ENCODE measurements at places on chromosomes 13 and 19.
A peak's percentile ranks its signal among the peaks of the same experiment; 100 is the strongest.

DNA sequence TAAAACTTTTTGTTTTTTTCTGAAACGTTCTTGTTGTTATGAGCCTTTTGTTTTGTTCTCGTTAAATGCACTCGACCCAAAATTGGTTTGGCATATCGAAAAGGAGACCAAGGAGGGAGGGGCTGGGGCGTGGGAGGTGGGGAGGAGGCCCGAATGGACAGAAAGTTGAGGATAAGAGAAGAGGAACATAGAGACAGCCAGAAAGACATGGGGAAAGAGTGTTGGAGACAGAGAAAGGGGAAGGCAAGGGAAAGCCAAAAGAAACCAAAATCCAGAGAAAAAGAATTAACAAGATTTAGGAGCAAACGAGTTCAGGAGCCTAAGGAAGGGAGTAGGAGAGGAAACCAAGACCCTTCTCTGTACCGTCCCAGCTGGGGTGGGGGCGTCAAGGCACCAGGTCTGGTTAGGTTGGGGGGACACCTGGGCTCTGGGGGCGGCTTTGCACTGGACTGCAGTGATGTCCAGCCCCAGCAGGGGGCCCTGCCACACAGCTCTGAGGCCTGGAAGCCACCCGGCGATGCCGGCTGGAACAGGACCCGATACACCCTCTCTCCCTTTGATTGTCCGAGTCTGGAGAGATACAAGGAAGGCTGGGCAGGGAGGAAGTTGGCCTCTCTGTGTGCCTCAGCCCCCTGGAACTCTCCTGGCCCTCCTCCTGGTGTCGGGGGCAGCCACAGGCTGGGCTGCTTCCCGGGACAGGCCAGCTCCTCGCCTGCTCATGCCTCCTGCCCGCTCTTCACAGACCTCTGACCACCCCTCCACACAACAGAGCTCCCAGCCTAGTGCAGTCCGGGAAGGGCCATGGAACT is 11.6 kb upstream of the ASF1B start:
- peak; percentile 53 for DNase-seq

DNA sequence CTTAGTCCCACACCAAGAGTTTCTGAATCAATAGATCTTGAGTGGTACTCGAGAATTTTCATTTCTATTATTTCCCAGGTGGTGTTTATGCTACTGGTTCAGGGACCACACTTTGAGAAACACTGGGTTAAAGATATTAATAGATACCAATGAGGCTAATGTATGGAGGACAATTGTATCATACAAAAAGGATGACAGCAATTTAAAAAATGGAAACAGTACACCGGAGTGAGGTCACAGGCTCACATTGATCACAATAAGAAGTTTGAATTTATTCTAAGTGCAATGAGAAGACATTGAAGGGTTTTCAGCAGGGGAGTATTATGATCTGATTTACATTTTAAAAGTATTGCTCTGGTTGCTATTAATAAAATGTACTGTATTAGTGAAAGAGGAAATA is 488.3 kb downstream of the PCDH17 start:
- no peak for DNase-seq

- no peak for DNase-seq
Observed at GRCh38 chr13:98787996-98788395, 35.5 kb upstream of the SLC15A1 start.

- DNase-seq = no peak
Observed at GRCh38 chr19:4575267-4576015, 16.0 kb upstream of the SEMA6B start.

DNA sequence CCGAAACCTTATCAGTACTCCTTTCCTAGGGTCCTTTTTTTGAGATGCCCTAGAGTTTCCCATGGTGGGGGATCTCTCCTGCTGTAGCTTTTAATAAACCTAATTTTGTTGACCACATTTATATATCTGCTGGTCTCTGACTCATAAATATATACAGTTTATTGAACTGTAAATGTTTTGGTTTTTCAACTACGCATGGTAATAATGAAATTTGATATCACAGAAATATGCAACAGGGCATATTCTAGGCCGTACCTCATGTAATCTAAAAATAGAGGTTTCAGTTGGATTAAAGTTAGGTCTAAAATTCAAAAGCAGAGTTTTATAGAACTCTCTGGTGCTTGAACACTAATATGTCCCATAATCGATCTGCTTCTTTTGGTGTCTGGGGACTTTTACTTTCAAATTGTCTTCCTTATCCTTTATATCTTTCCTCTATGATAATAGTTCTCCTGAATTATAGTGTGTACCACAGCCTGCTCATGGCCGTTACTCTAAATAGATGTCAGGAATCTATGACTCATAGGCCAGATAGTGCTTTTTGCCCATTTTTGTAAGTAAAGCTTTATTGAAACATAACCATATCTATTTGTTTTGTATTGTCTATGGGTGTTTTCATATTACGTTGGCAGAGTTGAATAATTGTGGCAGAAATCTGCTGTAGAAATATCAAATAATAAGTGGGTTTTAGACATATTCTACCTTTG is 324.8 kb upstream of the PCDH9 start:
- DNase-seq = no peak

DNA sequence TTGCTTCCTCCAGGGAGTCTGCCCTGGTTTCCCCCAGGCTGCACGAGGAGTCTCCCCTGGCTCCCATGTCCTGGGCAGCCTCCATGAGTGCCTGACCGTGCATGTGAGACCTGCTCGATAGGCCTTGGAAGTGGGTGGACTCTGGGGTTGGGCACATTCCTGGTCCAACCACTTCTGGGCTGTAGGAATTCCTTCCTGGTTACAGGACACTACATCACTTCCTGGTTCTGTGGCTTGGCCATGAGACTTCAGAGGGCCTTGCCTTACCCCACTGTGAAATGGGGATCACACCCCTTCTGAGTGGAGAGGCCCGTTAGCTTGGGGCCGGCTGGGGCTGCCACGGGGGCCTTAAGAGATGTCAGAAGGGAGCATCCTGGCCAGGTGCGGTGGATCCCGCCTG is 4.0 kb upstream of the ZNF628 start:
- no peak for DNase-seq

DNA sequence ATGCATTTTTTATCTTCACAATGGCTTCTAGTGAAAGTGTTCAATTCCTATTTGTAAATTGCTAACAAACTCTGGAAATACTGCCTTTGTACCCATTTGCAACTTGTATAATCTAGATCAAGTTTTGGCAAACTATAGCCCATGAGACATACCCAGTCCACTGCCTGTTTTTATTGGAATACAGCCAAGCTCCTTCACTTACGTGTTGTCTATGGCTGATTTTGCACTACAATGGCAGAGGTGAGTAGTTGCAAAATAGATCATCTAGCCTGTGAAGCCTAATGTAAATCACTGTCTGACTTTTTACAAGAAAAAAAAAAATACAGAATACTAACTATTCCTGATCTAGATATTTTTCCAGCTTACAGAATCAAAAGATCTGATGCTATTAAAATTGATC is 37.1 kb downstream of the DZIP1 start:
- no peak for DNase-seq

GRCh38 chr13:110540871-110541525 is 20.5 kb downstream of the RAB20 start:
- no peak for DNase-seq

DNA sequence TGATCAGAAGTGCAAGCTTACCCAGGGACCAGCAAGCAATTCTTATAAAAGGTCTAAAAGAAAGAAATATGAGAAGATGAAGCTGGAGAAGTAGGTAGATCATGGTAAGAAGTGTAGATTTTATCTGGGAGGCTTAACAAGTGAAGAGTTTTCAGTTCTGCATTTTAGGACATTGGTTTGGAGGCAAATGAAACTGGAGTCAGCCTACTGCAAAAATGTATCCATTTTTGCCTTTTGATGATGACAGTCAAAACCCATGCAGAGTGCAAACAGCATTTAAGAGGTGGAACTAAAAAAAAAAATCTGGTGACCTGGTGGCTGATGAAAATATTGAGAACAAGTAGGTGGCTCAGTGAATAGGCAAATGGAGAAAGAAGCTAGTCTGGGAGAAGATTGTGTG is 216.9 kb downstream of the DNAJC15 start:
- no peak for DNase-seq

DNA sequence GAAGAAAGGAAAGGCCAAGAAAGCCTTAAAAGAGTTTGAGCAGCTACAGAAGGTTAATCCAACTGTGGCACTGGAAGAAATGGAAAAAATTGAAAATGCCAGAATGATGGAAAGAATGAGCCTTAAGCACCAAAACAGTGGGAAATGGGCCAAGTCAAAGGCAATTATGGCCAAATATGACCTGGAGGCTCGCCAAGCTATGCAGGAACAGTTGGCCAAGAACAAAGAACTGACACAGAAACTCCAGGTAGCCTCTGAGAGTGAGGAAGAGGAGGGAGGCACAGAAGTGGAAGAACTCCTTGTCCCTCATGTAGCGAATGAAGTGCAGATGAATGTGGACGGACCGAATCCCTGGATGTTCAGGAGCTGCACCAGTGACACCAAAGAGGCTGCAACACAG is 5.1 kb downstream of the UTP14C start:
- no peak for DNase-seq

GRCh38 chr19:31801611-31802010 is 452.4 kb upstream of the TSHZ3 start:
- no peak for DNase-seq

- no peak for DNase-seq
Observed at GRCh38 chr19:46634656-46635218, 1.3 kb downstream of the GNG8 start.

GRCh38 chr13:40153516-40153915 is 498.1 kb downstream of the COG6 start:
- no peak for DNase-seq

DNA sequence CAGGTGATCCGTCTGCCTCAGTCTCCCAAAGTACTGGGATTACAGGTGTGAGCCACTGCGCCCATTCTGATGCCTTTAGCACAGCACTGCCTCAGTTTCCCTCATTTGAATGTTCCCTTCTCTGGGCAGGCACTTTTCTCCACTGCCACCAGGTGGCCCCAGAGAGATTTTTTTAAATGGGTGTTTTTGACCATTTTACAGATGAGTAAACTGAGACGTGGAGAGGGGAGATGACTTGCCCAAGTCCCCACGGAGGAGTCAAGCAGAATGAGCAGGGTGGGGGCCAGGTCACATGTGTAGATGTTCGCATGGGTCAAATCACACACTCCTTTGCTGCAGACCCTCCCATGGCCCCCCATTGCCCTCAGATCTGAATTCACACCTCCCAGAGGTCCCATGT is 3.2 kb upstream of the PDE4C start:
- DNase-seq = no peak

DNA sequence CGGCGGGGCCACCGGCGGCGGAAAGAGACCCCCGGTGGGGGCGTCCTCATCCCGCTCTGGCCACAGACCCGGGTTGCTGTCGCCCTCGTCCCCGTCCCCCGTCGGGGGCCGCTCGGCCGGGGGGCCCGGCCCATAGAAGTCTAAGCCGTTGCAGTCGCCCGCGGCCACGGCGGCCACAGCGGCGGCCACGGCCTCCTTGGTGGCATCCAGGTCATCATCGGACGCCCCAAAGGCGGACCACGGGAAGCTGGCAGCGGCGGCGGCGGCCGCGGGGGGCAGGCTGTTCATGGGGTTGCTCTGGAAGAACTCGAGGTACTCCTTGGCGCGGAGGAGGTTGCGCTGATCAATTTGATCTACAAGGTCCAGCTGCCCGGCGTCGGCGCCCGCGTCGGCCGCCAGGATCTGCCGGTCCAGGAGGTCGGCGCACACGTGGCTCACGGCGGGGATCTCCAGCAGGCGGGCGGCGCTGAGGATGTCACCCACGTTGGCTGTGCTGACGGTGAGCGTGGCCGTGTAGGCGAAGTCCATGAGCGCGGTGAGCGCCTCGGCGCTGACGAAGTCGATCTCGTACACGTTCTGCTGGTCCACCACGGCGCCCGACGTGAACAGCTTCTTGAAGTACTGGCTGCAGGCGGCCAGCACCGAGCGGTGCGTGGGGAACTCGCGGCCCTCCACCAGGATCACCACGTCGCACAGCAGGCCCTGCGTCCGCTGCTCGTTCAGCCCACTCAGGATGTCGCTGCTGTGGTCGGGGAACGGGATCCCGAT is 12.1 kb downstream of the ZBTB7A start:
- no peak for DNase-seq

- no peak for DNase-seq
Observed at GRCh38 chr13:109645831-109646230, 140.6 kb downstream of the IRS2 start.

- no peak for DNase-seq
Observed at GRCh38 chr19:2633693-2634075, 68.8 kb downstream of the GNG7 start.

DNA sequence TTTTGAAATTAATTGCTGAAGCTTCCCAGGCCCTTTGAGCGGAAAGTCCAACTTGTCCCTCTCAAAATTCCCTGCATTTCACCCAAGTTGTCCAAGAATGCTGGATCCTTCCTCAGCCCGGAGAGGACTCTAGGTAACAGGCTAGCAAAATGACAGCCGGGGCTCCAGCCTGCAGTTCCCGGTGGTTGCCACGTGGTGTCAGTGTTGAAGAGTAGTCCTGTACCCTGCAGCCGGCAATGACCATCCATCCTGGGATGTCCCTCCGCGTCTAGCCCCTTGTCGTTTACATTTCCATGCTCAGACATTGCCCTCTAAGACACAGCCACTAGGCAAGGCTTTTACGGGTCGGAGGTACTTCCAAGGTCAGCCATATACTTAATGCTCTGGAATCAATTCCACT is 31.4 kb upstream of the MTIF3 start:
- peak; percentile 77 for DNase-seq
